ENCODE measurements at places on chromosomes 3 and 15.

GRCh38 chr3:9119331-9119730, 130.1 kb downstream of the SRGAP3 start:
- no peak for DNase-seq

DNA sequence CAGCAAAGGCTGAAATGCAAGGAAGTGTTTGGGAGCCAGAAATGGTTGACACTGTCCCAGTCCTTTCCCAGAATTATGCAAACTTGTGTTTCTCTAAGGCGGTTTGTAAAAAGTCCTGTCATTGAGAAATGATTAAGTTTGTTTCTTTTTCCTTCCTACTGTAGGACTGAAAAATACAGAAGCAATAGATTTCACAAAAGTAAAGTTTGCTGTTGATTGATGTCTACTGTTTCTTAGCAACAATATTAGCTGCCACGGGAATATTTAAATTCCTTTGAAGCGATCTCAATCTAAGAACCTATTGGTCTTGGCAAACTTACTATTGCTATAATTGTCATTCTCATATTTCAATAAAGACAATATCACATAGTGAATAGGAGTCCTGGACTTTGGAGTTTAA, 100.7 kb upstream of the IL12A start:
- DNase-seq: no peak

DNA sequence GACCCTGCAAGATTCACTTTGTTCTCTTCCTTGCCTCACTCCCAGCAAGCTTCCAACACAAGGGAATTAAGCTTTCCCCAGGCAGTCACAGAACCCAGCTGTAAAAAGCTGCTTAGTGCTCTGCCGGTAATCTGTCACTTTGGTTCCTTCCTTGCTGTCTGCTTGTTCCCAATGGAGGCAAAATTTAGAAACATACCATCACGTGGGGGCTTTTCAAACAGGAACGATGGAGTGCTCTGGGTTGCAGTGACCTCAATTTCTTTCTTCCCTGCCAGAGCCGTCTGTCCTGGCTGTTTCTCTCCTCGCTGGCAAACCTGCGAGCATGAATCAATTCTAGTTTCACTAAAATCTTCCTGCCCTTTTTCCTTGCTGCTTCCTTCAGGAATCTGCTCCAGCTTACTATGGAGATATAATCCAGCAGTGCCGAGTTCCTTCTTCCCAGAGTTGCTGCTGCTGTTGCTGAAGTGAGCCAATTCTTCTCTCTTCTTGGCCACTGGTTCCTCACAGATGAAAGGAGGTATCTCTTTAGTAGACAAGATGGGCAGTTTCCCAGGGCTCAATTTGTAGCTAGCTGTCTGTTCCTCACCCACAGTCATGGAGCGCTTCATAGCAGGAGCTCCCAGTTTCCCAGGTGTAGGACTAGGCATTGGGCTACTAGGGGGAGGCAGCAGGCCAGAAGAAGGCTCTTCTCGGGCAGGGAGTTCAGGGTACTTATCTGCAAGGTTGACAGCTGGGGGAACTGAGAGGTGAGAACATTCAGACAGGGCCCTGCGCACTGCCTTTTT, 88.1 kb downstream of the DHX30 start:
- no peak for DNase-seq

DNA sequence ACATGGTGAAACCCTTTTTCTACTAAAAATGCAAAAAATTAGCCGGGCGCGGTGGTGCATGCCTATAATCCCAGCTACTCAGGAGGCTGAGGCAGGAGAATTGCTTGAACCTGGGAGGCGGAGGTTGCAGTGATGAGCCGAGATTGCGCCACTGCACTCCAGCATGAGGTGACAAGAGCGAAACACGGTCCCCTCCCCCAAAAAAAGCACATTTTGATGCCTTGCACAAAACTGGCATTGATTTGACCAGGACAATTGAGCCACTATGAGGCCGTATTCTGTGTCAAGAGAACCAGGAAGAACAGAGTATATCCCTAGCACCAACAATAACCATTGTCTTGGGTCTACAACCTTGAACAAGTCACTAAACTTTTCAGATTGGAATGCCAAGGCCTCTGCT, 50.6 kb downstream of the SH3BP5 start:
- DNase-seq: no peak

DNA sequence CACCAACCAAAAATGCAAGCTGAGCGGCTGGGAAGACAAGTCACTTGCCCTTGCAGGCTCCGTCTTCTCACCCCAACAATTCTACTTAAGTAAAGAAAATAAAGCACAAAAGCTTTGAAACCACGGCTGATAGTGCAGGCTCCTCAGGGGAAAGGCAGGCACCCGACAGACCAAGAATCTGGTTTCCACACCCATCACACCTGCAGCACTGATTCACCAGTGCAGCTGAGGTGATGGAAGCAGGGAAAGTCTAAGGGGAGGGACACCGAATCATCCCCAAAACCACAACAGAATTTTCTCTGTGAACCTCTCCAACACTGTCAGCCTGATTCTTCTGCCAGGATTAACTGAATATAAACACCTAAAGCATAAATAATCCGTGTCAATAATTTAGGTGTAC, 62.0 kb upstream of the NSMCE3 start:
- no peak for DNase-seq

GRCh38 chr3:160748787-160749186, 7.2 kb upstream of the PPM1L start:
- no peak for DNase-seq

- no peak for DNase-seq
Observed at GRCh38 chr3:152364237-152364636, 95.5 kb downstream of the MBNL1 start.

DNA sequence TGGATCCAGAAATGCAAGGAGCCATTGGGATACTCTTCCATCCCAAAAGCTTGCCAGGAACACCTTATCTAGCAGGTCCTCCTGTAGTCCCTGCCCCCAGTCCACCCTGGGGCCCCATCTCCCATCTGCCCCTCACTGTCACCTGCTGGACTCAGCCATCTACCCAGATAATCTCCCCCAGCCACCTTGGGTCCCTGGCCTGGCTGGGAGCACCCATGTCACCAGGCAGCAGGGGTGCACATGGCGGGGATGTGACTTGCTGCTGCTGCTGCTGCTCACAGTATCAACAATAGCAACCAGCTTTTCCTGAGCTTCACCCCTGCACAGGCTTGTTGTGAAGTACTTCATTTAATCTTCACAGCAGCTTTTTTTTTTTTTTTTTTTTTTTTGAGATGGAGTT, 12.6 kb downstream of the PTH1R start:
- no peak for DNase-seq

- no peak for DNase-seq
Observed at GRCh38 chr3:113275583-113275928, 64.2 kb downstream of the BOC start.

- no peak for DNase-seq
Observed at GRCh38 chr15:31792611-31793199, 237.6 kb upstream of the CHRNA7 start.

GRCh38 chr3:43317461-43318316, 31.3 kb downstream of the SNRK start:
- no peak for DNase-seq

DNA sequence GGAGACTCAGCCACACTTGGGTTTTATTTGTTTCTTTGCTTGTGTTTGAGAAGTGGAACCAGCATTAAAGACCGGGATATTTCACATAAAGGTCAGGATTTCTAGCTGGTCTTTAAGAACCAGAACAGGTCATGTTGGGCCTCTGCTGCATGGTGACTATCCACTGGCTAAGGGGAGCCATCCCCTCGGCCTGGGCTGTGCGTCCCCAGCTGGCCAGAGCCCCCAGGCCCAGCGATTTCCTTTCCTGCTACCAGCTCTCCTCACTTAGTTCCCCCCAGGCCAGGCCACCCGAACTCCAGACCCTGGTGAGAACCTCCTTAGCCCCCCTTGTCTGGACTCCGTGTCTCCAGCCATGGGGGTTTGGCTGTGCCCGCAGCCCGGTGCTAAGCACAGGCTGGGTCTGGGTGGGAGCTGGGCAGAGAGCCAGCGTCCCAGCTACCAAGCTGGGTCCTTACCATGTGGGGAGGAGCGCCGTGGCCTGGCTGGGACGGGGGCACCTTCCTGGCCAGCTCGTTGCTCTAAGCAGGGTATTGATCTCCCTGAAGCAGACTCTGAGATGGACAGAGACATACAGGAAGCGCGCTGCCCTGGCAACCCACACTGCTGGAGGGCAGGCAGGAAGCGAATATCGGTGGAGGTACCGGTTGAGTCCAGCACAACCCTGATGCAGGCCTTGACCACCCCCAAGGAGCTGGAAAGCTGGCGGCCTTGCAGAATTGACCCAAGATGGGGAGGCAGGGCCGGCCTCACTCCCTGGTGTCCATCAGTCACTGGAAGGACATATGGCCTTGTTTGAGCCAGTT, 49.4 kb downstream of the KLF15 start:
- DNase-seq: no peak

DNA sequence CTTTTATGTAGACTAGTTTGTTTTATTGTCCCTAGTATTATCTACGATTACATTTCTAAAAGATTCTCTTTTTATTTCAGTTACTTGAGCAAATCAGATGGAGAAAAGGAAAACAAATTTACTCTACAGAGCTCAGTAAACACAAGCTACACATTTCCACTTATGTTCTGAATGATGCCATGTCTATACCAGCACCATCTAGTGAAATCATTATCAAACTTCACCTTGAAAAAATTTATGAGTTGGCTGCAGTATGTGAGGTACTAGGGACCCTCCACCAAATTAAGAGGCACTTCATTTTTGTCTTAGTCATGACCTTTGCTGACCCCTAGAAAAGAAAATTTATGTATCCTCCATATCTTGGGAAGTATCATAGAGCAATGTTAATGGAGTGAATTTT, 827.4 kb downstream of the SI start:
- no peak for DNase-seq

DNA sequence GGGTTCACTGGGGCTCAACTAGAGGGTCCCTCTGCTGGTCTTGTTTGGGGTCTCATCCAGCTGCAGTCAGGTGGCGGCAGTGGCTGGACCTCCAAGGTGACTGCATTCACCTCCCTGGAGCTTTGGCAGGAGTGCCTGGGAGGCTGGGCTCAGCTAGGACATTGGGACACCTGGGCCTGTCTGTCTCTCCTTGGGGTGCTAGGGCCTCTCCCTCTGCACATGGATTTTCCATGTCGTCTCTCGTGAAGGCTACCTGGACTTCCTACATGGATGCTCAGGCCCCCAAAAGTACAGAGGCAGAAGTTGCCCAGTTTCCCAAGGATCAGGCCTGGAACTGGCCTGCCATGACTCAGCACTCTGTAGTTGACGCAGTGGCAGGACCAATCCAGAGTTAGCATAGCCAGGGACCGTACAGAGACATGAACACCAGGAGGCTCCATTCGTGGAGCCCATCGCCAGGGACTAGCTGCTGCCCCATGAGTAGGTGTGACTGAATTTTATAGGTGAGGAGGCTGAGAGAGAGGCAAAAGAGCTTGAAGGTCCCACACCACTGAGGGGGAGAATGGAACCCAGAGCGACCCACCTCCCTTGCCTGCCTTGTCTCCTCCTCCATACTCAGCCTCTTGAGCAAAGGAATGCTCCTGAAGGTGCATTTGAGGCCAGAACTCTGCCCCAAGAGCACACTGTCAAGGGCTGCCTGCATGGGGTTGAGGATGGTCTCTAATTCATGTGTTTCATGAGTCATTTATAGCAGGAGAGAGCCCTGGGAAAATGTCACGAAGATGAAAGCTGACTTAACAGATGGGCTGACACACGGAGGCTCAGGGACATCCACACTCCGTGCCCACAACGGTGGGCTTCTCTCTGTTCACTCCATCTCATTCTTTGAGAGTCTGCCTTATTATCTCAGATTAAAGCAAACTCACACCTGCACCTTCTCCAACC, 13.0 kb upstream of the ALDH1A3 start:
- no peak for DNase-seq

- DNase-seq: no peak
Observed at GRCh38 chr3:100993309-100993708, at the start of gene ABI3BP. TSS of gene ABI3BP (minus strand) at chr3:100993421. CDS start at chr3:100993384, 37 bp downstream.

GRCh38 chr3:43996379-43997301, 245.0 kb upstream of the TOPAZ1 start:
- DNase-seq: no peak

All from stimulated activated CD4-positive, alpha-beta T cell treated with anti-CD3 and anti-CD28 coated beads, Interleukin-4, amount 100 ng/mL, for 4 hours (primary cell).